ENCODE measurements at places on chromosomes 12 and 14.

DNA sequence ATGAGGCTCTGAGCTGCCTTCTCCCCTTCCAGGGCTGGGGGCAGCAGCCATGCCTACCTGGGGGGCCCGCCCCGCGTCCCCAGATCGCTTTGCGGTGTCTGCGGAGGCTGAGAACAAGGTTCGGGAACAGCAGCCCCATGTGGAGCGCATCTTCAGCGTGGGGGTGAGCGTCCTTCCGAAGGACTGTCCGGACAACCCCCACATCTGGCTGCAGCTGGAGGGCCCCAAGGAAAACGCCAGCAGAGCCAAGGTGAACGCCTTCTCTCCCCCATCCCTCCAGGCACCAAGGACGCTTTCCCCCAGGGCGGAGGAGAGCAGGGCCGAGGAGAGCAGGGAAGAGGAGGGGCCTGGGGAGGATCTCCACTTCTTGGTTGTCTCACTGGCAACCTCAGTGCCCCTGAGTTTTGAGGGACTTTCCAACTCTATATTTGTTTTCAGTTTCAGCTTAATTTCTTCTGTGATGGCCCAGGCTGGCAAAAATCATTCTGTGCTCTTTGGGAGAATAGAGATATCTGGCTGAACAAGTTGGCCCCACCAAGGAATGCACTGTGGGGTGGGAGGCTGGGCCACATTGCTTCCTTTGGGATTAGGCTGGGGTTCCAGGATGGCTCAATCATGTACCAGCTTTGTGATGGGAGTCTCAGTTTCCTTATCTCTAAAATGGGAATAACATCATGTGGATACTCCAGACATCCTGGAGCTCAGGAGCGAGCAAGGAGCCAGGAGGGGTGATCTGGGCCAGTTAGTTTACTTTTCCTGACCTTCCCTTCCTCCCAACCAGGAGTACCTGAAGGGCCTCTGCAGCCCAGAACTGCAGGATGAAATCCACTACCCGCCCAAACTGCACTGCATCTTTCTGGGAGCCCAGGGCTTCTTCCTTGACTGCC, 1.2 kb downstream of the KHNYN start:
- no peak for DNase-seq

- no peak for DNase-seq
These were observed 162.6 kb downstream of the SLC15A4 start for GRCh38 chr12:128661226-128661569.

DNA sequence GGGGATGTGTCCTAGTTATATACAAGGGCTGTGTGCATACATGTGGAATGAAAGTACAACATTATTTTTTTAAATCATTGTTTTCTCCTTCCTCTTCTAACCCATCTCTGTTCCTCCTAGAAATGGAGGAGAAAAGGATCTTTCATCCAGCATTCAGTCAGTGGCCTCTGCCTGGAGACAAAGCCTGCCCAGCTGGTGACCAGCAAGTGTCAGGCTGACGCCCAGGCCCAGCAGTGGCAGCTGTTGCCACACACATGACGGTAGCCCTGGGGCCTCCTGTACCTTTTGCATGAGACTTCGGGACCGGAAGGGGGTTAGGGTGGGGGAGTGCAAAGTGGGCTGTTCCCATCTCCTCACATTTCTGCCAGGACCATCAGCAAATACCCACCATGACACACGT, 46.2 kb downstream of the ERH start:
- DNase-seq = no peak

DNA sequence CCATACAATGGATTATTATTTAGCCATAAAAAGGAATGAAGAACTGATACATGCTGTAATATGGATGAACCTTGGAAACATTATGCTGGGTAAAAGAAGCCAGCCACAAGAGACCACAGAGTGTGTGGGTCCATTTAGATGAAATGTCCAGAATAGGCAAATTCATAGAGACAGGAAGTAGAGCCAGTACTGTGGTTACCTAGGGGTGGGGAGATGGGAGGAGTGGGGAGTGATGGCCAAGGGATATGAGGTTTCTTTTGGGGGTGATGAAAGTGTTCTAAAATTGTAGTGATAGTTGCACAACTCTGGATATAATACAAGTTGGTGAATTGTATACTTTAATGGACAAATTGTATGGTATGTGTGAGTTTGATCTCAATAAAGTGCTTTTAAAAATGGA, 18.6 kb downstream of the JDP2 start:
- DNase-seq = no peak

DNA sequence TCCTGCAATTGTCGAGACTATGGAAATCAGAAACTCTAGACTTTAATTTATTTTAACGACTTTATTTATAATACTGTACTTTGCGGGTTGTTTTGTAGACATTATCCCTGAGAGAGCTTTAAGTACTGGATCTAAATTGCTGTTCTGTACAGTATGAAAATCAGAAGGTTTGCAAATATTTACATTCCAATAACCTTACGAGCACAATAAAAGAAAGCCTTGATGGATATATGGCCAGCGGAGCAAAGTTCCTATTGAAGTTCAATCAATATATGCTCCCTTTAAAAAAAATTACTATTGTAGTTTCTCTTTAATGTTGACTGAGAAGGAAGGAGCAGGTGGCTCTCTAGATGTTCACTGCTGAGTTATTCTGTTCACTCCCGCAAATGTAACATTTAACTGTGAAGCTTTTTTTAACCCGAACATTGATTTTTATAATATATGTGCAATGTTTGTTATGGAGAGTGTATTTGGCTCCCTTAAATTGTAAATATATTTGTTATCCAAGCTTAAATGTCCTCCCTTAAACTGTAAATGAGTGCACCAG, 235.3 kb downstream of the PLCZ1 start:
- DNase-seq = no peak

DNA sequence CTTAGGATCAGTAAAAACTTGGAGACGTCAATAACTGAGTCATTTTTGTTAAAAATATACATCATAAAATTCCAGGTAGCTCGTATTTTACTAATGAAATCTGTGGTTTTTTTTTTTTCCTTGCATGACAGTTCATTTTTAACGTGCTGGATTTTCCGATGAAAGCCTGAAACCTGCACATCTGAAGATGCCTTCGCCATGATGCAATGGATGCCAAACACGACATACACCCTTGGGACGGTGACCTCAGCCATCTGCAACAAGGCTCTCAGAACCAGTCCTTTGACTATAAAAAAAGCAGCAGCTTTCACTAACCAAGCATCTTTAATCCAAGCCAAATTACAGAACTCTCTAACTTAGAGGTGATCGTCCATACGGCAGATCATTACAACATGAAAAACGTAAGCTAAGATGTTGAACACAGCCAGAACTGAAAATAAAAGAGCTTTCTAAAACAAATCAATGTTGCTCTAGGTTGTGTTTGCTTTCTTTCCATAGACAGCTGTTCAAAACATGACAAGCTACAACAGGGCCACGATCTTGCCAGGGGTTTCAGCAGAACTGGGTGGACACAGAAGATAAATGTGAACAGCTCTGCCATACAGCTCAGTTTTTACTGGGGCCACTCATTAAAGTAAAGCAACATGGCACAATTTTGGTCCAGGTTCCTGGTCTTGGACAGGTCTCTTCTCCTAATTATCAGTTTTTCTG, 7.8 kb downstream of the NIN start:
- no peak for DNase-seq

- DNase-seq = no peak
These were observed 17.2 kb downstream of the FAM186B start for GRCh38 chr12:49588281-49588680.

DNA sequence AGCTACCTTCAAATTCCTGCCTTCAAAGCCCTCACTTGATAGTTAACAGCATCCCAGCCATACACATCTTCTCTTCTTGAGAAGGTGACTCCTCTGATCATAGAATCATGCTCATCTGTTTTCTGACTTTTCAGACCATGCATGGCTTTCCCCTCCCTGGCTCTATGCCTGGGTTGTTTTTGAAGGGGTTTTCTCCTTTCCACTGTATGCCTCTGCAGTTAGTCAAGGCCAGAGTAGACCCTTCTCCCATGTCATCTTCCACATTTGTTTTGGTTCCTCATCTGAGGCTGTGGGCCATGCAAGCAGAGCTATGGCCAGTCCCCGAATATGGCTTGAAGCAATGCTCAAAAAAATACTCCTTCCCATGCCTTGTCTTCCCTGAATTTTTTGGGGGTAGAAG, 14.3 kb upstream of the MCRS1 start:
- DNase-seq = no peak

GRCh38 chr12:43992856-43993255, 157.0 kb downstream of the TMEM117 start:
- no peak for DNase-seq

DNA sequence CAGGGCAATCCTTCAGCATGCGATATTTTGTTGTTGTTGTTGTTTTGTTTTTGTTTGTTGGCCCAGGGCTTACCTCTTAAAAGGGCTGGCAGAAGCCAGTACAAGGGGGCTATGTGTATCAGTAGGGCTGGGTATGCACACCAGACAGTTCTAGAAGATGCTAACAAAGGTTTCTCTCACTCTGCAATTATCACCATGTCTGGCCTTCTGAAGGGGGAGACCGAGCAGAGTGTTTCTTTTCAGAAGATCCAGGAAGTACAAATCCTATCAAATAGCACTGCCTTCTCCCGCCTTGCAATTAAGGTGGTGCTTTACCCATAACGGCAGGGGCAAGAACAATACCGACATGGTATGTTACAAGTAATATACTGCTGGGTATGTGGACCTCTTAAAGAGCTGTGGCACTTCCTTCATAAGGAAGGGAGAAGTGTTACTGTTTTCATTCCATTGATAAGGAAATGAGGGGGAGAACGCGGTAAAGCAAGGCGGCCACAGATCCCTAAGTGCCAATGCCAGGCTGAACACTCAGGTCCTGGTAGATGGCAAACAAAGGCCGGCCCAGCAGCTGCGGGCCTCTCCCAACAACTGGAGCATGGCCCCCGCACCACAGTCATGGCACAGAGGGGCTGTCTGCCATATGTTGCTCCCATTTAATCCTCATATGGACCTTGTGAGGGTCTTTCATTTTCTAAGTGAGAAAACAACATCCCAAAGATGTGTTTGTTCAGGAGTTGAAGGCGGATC, 19.2 kb upstream of the CACNA2D4 start:
- no peak for DNase-seq

- DNase-seq = no peak
These were observed 247.6 kb downstream of the EMP1 start for GRCh38 chr12:13444076-13444475.

DNA sequence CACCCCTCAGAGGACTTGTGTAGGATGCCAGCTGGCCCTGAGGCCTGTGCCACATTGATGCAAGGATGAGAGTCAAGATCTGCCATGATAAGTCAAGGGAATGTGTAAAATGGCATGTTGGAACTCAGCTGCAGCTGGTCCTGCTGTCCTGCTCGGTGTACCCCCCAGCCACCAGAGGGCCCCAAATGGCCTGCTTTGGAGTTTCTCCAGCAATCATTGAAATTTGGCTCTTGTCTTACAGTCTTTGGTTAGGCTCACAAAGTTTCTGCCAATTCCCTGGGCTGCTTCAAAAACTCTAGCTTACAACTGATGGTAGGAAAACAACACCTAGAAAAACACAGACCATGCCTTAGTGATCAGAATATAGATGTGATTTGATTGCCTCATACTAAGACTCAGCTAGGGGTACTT, 76.8 kb downstream of the HSD17B6 start:
- DNase-seq = no peak

- no peak for DNase-seq
These were observed 2.5 kb upstream of the TEP1 start for GRCh38 chr14:20415782-20416206.

DNA sequence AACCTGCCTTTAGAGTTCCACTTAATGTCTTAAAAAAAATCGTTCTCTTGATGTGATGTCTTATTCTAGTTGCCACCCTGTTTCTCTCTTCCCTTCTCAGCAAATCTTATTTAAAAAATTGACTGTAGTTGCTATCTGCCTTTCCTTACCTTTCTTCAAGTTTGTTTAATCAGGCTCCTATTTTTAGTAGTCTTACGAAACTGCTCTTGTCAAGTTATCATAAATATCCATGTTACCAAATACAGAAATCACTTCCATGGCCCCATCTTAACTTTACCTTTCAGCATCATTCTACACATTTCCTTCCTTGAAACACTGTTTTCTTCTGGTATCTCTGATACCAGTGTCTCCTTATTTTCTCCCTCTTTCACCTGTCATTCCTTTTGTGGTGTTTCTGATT, 227.3 kb downstream of the ERC1 start:
- no peak for DNase-seq

DNA sequence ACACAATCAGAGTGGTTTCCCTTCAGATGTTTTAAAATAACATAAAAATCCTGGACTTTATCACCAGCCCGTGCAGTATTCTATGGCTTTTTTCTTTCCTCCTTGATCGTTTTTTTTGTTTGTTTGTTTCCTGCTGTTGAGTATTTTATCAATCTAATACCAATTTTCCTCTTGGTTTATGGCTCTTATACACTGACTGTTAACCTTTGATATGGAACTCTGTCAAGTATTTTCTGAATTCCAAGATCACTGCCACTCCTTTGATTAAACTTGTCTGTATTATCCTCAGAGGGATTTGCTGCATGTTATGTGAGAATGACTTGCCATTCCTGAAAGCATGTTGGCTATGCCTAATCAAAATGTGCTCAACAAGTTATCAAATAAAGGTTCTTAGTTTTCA, 88.4 kb downstream of the PELI2 start:
- DNase-seq = no peak

DNA sequence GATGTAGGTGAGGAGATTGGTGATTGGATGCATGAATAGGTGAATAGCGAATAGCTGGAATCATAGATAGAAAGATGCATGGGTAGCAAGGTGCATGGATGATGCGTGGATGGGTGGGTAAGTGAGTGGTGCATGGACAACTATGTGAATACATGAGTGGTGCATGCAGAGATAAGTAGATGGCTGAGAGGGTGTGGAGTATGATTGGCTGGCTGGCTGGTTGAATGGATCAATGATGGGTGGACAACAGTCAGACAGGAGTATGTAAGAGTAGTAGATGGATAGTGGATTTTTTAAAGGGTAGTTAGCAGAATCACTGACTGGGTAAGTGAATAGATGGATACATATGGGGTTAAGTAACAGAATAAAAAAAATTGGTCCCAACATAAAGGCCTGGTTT, 33.9 kb downstream of the SERPINA3 start:
- DNase-seq = no peak

GRCh38 chr14:75986439-75986765, 839 bp downstream of the IFT43 start:
- DNase-seq = no peak

- no peak for DNase-seq
These were observed 772.4 kb upstream of the FBXO33 start for GRCh38 chr14:40204441-40205175.

- peak; percentile 55 for DNase-seq
These were observed 3.2 kb upstream of the DYNC1H1 start for GRCh38 chr14:101961011-101961721.

DNA sequence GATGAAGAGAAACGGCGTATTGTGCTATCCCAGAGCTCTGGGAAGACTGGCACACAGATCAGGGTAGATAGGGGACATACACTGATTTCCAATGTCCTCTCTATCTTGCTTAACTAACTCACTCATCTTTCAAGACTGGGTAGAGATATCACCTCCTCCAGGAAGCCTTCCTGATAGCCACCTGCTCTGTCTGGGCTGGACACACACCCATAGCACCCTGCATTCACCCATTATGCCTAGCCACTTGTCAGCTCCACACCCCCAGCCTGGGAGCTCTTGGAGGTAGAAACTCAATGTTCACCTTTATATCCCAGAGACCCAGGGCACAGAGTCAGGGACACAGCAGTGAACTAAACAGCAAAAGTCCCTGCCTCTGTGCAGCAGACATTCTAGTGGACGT, 52.0 kb downstream of the ACTN1 start:
- DNase-seq = no peak

- DNase-seq = no peak
These were observed 43.9 kb downstream of the NINJ2 start for GRCh38 chr12:619346-619745.

Measured in stimulated activated CD8-positive, alpha-beta memory T cell treated with anti-CD3 and anti-CD28 coated beads, Interleukin-7, amount 100 ng/mL, for 24 hours (primary cell).